Activated CD4-positive, alpha-beta T cell treated with anti-CD3 and anti-CD28 coated beads, Interleukin-10, Interleukin-2, amounts not matched to agents 100 ng/mL and 50 ng/mL, durations not matched to agents 16 hours and 8 hours (primary cell): ENCODE measurements at places on chromosomes 12 and 14.

GRCh38 chr14:33081259-33081658 is 142.6 kb downstream of the NPAS3 start:
- DNase-seq, result no peak

- DNase-seq, result no peak
Measured at GRCh38 chr12:84757978-84758377, 154.6 kb downstream of the SLC6A15 start.

- DNase-seq, result no peak
Measured at GRCh38 chr12:124492879-124493808, 74.3 kb downstream of the NCOR2 start.

DNA sequence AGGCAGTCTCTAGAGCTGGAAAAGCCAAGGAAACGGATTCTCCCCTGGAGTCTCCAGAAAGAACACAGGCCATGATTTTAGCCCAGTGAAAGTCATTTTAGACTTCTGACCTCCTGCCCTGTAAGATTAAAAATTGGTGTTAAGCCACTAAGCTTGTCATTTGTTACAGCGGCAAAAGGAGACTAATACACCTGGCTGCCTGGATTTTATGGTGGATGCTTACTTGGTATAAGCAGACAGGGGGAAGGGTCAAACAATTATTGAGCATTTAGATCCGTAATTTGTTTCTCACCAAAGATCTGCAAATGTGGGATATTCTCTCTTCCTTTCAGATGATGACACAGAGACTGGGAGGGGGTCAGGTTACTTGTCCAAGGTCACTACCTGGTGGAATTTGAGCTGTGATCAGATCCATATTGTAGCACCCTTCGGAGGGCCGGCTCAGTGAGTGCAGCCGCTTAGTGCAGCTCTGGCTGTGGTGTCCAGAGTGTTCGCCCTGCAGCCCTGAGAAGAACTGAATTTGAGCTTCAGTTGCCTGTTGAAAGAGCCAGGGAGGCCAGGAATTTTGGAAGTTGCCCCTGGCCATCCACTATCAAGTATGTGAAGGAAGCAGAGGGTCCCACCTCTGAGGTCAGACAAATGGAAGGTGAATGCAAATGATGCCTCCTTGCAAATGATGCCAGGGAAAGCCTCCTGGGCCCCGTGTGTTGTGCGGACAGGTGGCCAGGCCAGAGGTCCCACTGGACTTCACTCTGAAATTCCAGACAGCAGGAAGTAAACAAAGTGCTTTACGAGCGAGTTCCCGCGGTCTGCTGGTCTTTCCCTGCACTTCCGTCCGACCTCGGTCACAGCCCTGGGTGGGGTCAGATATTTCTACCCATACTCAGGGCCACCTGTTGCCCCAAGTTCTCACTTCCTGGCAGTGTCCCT is 15.1 kb downstream of the GLRX5 start:
- DNase-seq, result no peak

DNA sequence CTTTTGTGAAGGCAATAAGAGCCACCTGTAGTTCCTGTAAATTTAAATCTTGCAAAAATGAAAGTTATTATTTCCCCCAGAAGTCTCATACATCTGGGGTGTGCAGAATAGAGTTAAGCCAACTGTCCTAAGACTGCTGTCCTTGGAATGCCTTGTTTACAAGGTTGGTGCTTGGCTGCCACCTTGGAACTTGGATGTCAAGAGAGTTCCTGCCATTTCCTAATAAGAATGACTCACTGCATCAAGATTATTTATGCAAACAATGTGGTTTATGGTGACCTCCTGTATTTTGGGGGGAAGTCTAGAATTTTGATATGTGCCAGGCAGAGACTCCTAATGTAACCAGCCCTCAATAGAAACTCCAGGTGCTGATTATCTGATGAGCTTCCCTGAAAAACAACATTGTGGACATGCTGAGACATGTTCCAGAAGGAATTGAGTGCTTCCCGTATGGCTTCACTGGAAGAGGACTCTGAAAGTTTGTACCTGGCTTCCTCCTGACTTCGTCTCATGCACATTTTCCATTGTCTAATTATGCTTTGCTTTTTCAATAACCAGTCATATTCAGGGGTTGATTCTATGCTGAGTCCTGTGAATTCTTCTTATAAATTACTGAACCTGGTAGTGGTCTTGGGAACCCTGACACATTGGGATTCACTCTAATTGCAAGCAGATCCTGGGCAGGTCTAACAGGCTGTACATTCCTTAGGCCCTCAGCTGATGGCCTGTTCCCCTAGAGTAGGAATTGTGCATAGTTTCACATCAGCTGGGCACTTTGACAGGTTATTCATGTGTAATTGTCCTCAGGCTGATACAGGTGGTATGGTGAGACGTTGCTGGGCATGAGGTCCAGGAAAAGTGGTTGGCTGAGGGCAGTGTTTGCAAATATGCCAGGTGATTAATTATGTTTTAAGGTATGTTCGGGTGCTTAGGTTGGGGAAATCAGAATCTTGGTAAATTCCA is 1370.7 kb upstream of the TMEM132C start:
- DNase-seq, result no peak

DNA sequence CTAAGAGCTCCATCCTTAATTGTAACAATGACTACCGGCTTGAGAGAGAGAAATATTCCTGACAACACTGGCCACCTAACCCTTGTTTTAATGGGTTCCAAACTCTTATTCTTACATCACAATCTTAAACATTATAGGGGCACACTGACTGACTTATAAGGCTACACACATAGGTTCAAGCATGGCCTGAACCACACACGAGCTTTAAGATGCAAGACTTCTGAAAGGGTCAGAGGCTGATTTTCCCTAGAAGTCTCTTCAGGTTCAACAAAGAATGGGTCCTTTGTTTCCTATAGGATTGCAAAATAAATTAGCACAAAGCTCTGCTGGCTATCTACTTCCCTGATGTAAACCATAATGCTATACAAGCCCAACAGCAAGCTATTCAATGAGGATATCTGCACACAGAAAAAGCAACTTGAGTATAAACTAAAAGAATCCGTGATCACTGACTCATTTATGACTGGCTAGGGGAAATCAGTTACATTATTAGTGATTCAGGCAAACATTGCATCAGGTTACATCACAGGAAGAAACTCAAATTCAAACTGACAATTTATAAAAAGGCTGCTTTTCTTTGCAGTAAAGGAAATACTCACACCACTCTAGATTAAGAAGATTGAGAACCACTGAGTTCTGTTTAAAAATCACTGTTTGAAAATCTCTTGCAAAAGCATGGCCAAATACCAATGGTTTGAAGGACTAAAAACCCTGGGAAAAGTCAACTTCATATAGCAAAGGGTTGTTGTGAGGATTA is 8.5 kb downstream of the BTG1 start:
- DNase-seq, result peak; percentile 86

GRCh38 chr14:73325630-73326299 is 88.5 kb downstream of the PAPLN start:
- DNase-seq, result no peak

DNA sequence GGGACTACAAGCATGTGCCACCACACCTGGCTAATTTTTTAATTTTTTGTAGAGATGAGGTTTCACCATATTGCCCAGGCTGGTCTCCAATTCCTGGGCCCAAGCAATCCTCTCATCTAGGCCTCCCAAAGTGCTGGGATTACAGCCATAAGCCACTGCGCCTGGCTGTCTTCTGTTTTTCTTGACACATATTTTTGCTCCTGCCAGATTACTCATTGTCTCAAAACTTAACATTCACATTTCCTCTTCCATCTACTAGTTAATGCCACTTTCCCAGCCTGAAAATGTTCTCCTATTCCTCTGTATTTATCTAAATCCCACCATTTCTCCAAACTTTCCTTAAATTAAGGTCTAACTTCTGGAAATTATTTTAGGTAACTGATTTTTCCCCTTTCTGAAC is 36.2 kb upstream of the KCNH3 start:
- DNase-seq, result no peak

DNA sequence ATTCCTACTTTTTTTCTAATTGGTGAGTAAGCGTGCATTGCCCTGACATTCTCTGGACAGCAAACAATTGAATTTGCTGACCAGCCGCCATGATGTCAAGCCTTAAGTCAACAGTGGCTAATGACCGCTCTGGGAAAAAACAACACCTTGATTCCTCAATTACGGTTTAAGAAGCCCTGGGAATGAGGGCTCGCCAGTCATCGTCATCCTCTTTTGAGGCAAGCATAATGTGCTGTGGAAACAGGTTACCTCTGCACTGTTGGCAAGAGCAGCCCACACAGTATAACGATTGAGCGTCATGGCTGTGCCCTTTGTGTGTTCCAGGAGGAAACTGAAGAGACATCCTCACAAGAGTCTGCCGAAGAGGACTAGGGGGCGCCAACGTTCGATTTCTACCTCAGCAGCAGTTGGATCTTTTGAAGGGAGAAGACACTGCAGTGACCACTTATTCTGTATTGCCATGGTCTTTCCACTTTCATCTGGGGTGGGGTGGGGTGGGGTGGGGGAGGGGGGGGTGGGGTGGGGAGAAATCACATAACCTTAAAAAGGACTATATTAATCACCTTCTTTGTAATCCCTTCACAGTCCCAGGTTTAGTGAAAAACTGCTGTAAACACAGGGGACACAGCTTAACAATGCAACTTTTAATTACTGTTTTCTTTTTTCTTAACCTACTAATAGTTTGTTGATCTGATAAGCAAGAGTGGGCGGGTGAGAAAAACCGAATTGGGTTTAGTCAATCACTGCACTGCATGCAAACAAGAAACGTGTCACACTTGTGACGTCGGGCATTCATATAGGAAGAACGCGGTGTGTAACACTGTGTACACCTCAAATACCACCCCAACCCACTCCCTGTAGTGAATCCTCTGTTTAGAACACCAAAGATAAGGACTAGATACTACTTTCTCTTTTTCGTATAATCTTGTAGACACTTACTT is 138.9 kb downstream of the HMGA2 start:
- peak; percentile 7 for DNase-seq

DNA sequence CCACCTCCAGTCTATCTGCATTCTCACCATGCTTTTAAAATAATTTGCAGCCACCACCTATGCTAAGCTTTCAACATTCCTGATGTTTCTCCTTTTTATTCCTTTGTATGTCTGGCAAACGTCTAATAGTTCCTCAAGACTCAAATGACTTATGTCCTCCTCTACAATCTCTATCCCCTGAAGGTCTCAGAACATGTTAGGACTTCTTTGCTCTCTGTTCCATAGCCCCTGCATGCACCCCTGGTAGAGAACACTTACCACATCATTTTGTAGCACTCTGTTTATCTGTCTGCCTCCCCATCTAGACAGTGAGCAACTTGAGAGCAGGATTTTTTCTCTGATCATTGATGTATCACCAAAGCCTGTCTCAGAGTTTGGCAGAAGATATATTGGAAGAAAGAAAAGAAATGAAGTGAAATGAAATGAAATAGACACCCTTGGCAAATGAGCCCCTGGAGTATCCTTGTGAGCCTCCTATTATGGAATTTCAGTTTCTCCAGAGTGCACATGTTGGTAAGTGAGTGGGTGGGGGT is 1231.2 kb upstream of the FLRT2 start:
- no peak for DNase-seq

GRCh38 chr14:47226877-47227520 is 448.4 kb downstream of the MDGA2 start:
- DNase-seq, result no peak

GRCh38 chr12:117090816-117091711 is 8.2 kb downstream of the TESC start:
- DNase-seq, result no peak

DNA sequence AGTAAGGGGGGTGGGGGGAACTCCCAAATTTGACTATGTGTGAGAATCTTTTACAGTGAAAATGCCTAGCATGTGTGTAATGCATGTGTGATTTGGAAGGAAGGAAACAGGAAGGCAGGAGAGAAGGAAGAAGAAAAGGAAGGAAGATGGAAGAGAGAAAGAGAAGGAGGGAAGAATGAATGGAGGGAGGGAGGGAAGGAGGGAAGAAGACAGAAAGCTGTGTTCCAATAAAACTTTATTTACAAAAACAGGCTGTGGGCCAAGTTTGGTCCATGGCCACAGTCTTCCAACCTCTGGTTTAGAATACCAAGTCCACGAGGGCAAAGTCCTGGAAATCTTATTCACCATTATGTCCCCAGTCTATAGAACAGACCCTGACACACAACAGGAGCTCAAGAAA is 278.9 kb downstream of the KSR2 start:
- DNase-seq, result no peak

DNA sequence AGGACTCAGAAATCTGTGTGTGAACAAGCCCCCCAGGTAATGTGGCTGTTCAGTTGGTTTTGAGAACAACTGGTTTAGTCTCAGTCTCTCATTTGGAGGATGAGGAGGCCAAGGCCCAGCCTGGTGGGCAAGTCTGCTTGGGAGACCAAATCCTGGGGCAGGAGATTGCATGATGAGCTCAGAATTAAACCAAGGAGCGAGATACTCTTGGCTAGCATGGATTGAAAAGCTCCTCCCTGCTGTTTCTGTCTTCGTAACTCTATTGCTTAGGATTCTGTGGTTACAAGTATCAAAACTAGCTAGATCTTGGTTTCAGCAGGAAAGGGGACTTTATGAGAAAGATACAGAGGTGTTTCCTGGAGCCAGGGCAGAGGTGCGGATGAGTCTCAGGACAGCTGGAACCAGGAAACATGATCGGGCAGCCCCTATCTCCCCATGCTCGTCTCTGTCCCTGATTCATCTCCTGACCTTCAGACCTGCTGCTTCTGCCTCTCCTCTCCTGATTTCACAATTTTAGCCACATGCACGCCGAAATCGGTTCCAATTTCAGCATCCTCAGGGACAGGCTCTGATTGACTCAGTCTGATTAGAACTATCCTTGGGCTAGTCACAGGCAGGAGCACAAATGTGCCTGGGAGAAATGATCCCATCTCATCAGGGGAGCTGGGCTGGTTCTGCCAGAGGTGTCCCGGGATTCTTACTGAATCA is 40.2 kb upstream of the RIN3 start:
- no peak for DNase-seq

DNA sequence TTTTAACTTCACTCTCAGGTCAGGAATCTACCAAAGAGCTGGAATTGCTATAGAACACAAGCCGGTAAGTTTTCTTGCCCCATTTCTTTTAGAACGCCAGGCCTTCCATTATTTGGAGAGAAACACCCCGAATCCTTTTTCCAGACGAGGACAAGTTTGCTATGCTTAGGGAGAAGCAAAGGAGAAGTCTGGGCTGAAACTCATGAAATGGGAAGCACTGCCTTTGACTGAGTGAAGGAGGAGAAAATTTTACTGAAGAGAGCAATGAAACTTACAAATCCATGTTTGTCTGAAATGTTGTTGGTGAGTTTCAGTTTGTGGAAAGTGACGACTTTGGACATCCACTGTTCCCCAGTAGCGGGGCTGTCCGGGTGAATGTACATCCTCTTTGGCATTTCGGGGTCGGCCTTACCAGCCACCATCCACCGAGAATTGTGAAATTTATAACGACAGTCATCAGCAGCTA is 3.3 kb downstream of the TBX3 start:
- no peak for DNase-seq

GRCh38 chr14:100862277-100862676 is 36.4 kb downstream of the MEG3 start:
- no peak for DNase-seq
